GM12891 (cell line): ENCODE measurements at places on chromosomes 16 and 17.

- DNase-seq: no peak
Measured at GRCh38 chr17:82657926-82658325, 9.7 kb upstream of the WDR45B start.

GRCh38 chr17:4375039-4375748, 8.7 kb upstream of the UBE2G1 start:
- DNase-seq: peak; percentile 37

- no peak for DNase-seq
Measured at GRCh38 chr16:25045696-25046381, 30.7 kb upstream of the ARHGAP17 start.

- DNase-seq: no peak
Measured at GRCh38 chr16:83472776-83473501, 334.8 kb upstream of the HSBP1 start.

DNA sequence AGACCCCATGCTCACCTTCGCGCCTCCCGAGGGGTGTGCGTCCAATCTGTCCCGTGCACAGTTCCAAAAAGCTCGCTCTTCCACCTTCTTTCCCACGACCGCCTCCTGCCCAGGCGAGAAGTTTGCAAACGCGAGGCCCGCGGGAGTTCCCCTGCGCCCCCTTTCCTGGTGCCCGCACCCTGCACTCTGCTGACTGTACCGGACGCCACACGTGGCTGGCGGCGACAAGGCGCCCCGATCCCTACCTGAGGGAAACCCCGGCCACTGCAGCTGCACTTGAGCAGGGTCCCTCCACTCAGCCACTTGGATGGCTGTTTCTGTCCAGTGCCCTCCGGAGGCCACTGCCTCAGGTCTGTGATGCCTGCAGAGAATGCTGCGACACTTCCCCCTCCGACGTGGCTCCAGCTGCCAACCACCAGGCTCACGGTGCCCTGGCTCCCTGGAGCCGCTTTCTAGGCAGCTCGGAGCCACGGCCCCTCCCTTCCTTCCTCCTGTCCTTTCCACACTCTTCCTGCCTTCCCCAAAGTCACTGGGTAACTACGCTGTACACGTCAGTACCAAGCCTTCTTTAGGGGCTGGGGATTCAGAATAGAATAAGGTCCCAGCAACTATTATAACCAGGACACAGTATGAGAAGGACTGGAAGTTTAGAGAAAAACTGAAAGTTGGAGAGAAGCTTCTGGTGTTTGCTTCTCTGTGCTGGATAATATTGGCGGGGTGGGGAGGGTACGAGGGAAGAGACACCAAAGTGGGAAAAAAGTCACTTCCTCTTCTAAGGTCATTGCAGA, at the start of gene MLKL:
Gene MLKL (minus strand): TSS at position 425 of the 788 bp plus-strand sequence. CDS start 5,105 bp downstream, outside the sequence.
- DNase-seq: no peak

DNA sequence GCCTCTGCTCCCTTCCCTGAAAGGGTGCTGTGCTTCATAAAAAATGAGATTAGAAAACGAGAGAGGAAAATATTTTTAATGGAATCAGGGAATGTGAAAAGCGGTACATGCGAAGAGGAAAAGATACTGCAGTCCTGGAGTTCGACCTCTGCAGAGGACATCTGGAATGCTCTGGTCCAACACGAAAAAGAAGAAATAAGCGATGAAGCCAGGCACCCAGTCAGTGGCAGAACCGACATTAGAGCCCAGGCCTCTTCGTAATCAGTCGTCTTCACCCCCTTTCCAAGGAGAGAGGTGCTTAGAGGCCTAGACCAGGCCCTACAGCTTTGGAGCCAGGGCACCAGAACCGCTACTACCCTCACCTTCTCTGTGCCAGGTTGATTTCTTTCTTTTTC, 459 bp upstream of the MARCHF10 start:
- DNase-seq: no peak

GRCh38 chr17:14305785-14306496, 5.1 kb downstream of the HS3ST3B1 start:
- no peak for DNase-seq

DNA sequence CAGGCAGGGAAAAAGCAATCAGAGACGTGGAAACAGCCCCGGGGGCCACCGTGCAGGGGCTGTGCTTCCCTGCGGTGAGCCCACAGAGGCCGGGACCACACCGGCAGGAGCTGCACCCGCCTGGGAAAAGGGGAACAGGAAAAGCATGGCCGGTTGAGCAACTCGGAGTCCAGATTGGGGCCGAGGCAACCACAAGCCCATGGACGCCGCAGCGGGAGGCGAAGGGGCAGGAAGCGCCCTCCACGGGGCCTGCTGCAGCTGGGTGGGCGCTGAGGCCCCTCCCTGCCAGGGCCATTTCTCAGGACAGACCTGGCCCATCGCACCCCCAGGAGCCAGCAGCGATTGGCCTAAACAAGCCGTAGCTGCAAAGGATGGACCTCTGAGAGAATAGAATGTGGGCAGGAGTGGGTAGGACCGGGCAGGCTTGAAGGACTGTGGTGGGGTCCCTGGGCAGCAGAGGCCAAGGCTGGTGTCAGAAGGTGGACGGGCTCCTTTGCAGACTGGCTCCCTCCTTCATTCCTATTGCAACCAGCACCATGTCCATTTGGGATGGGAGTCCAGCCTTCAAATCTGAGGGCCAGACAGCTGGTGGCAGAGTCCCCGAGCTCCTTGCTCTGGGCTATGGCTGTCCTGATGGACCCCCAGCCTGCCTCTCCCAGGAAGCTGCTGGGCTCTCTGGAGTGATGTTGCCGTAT, 30.4 kb downstream of the COX4I1 start:
- no peak for DNase-seq

GRCh38 chr16:64459821-64460220, 662.0 kb downstream of the CDH11 start:
- DNase-seq: no peak

DNA sequence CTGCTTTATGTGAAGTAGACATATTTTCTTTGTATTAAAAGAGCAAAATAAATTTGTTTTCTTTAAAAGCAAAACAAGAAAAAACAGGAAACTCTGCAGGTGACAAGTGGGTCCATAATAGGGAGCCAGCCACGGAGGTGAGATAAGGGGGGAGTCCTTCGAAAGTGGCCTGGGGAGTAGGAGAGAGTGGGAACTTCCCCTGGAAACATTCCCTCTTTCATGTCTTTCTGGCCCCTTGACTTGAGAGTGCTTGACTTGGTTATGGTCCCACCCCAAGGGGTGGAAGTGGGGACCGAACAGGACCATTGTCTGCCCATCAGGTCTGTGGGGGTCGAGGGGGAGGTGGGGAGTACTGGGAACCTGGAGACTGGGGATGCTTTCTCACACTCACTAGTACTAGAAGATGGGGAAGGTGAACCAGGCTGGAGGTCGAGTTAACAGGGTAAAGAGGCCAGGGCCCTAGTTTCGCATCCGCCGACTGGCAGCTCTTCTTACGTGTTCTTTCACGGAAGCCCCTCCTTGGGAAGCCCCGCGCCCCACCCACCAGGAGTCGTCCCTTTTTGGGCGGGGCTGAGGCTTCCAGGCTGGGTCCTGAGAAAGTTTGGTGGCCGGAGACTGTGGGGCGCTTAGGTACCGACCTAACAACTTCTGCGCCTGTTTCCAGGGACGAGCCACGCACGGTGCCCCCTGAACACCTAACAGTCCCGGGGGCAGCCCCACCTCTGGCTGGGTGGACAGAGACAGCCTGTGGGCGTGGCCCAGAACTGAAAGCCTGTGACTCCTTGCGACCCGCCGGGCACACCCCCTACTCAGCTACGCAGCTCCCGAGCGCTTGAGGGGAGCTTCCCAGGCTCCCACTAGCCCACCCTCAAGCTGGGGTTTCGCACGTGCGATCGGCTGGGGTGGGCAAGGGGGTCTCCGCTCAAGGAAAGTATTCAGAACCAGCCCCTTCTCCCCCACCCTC, 790 bp downstream of the TRADD start:
- DNase-seq: no peak

- DNase-seq: no peak
Measured at GRCh38 chr16:90053902-90054500, 23.1 kb downstream of the PRDM7 start.

- no peak for DNase-seq
Measured at GRCh38 chr16:61879306-61879705, 156.9 kb downstream of the CDH8 start.

DNA sequence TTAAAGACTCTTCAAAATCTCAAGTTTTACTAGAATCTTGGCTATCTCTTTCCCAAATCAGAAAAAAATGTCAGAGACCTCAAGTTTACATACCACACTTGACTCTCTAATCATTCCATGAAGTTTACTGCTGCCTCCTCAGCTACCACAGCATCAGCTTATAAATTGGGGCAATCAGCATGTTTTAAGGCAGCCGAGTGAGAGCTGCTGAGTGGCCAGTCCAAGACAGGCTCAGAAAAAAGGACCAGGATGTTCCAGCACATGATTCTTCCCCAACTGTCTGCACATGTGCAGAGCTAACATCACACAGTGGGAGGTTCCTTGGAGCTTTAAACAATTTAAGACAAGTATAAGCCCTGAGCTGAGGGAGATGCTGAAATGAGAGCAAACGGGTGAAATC, 140.6 kb upstream of the NUDT7 start:
- no peak for DNase-seq

- no peak for DNase-seq
Measured at GRCh38 chr16:6642271-6642670, 690.4 kb upstream of the RBFOX1 start.

DNA sequence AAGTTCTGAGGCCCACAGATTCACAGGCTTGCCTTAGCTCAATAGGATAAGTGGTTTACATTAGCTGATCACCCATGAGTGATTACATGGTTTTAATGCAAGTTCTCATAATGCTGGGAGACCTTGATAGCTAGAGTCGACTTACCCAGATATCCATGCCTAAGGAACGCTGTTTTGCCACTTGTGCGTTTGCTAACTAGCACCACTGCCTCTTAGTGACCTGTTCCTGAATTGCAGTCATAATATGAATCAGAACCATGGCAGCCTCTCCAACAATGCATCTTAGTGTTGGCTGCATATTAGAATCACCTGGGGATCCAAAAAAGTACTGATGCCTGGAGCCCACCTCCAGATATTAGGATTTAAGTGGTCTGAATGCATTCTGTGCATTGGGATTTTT, 251.1 kb upstream of the CDH5 start:
- no peak for DNase-seq

DNA sequence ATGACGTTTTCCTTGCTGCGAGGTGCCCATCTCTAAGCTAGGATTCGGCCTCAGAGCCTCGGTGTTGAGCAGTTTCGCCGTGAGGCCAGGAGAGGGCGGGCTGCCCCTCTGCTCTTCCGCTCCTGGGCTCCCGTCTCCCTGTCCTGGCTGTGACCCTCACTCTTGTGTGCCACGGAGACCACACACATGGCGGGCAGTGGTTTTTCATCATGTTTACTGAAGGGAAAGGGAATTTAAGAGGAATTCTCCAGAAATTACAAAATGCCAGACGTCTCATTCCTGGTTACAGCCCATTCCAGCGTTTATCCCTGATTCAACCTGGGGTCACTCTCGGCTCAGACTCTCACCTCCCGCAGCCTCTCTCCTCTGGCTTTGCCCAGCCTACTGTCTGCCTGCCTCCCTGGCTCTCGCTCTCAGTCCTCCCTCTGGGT, 96.8 kb upstream of the ELAC2 start:
- no peak for DNase-seq

DNA sequence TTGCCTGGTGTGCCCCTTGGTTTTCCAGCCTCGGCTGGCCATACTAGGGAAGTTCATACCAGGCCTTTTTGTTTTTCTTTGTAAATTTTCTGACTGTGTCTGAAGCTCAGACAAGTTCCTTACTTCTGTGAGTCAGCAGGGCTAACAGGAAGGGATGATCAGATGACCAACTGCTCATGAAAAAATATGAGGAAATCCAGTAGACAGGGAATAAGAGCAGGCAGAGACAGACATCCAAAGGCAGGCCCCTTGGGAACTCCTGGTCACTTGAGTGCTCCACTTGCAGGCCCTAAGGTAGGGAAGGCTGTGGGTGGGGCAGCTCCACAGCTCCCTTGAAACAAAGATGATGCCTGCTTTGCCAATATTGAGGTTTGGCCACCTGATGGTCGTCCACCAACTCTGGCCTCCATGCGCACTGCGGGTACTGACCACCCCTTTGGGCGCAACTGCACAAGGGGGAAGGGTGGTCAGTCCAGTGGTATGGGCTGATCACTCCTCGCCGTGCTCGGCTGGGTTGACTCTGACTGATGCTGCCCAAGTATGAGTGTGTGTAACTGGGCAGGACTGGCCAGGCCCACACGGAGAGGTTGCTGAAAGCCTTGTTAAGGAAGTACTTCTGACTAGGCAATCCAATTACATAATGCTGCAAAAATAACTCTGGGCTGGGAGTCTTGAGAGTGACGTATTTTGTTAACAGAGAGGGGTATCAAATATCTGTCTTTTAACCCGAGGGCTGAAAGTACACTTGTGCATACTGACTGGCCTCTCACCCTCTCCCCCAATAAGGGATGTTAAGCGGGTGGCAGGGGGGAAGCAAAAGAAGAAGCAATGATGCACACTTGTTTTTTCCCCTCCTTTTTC, 20.8 kb upstream of the ZFHX3 start:
- no peak for DNase-seq

GRCh38 chr17:45677770-45678169, 106.3 kb upstream of the CRHR1 start:
- DNase-seq: no peak

- no peak for DNase-seq
Measured at GRCh38 chr17:61431594-61432311, 20.5 kb upstream of the TBX4 start.

- no peak for DNase-seq
Measured at GRCh38 chr17:74417178-74418045, 14.5 kb upstream of the GPRC5C start.

DNA sequence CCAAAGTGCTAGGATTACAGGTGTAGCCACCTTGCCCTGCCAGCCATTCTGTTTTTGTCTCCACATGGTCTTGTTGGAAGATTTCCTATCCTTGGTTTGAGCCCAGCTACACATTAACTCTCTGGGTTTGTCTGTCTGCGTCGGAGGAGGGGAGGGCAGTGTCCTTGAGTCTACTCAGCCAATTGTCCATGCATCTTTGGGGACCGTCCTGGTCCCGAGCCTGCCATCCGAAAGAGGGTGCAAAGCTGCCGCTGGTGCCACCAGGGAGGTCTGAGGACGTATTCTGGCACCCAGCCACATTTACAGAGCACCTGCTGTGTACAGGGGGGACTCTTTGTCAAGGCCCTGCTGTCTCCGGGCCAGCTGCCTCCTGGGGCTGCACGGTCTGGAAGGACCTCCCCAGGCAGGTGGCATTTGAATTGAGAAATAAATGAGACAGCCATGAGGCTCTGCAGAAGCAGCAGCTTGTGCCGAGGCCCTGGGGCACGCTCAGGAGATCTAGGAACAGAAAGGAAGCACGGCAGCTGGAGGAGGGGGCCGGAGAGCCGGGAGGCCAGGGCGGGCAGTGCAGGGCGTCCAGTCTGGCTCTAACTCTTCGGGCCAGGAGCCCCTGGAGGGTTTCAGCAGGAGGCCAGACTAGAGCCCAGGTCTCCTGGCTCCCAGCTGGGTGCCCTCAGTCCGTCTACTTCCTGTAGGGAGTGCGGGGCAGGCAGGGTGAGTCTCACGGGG, 1.5 kb downstream of the CYBA start:
- no peak for DNase-seq

- DNase-seq: no peak
Measured at GRCh38 chr17:21467739-21468490, 91.8 kb downstream of the KCNJ12 start.

- DNase-seq: no peak
Measured at GRCh38 chr16:29984137-29984763, 10.6 kb downstream of the TAOK2 start.
